Stimulated activated CD4-positive, alpha-beta T cell treated with anti-CD3 and anti-CD28 coated beads, Interleukin-15, amount 100 ng/mL, for 1 hour (primary cell): ENCODE measurements at places on chromosomes 3 and 15.

DNA sequence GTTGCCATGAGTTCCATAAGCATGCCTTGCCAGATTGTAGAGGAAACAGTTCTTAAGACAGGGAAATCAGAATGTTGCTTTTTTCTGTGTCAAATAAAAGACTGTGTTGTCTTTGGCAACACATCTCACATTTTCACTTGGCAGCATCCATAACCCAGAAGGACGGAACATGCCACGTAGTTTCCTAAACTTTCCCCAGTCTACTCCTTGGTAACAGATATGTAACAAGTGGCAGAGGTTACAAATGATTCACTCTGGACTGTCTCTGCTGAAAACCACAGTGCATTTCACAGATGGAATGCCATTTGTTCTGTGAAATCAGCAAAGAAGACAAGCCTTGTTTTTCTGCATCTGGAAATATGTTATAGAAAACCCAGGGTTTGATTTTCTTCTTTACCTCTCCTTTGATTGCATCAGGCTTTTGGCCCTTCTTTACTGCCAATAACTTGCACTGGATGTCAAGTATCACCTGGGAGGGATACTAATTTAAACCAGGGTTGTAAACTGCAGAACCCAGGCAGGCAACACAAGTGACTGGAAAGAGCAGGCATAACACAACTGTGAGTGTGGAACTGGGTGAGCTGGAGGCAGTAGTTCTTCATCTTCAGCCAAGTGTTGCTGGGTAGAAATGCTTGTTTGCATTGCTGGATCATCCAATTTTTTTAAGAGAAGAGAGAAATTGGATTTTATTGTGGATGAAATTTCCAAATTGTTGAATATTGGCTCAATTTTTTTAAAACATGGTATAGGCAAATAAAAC lies 124.4 kb upstream of the FOXB1 start:
- DNase-seq: no peak

- DNase-seq: no peak
These were observed 45.0 kb downstream of the CLSTN2 start for GRCh38 chr3:139979991-139980390.

- no peak for DNase-seq
These were observed 7.9 kb downstream of the AP4E1 start for GRCh38 chr15:50916400-50916799.

GRCh38 chr3:105157766-105158085 lies 209.0 kb upstream of the ALCAM start:
- no peak for DNase-seq

- DNase-seq: no peak
These were observed 413.9 kb upstream of the MDFIC2 start for GRCh38 chr3:70726096-70726938.
